Stimulated activated CD8-positive, alpha-beta memory T cell treated with anti-CD3 and anti-CD28 coated beads, Interleukin-7, amount 100 ng/mL, for 1 hour (primary cell): ENCODE measurements at places on chromosomes 3 and 15.

DNA sequence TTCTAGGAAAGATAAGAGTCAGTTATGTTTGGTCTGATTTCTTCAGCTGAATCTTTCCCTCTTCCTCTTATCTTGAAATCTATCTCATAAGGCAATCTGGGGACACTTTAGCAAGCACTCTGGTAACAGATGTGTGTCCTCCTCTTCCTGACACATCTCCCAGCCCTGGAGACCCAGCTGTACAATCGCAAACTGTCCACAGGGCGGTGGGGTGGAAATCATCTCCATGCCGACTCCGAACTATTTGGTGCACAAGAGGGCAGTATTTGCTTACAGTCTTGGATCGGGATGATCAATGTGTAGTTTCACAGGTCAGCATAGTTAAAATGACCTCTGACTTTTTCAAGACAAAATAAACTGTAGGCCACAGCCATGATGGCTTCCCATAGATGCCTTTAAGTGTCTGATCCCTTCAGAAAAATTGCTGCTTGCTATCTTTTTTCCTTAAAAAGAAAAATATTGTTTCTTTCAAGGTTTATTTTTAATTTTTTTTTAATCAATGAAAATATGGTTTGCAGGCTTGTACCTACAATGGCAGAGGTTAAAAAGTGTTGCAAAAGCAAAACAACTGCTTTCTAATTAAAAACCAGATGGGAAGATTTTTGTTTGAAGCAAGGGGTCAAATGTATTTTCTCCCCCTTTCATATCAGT, 17.7 kb downstream of the EEFSEC start:
- no peak for DNase-seq

- DNase-seq, result no peak
These were observed 593 bp downstream of the FAM219B start for GRCh38 chr15:74906067-74906449.

DNA sequence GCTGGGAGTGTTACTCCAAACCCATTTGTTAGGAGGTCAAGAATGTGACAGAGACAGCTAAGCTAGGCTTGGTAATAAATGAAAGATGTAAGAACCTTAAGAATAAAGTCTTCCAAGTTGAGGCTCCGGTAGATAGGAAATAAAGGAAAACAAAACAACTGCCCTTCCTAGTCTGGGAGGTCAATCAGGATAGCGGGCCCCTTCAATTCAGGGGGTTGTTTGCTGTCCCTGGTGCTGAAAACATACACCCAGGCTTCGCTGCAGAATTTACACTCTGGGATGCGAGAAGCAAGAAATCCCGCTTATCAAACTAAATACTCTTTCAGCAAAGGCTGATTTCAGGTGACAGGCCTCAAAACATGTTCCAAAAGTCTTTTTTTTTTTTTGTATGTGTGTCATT, 393.4 kb downstream of the NTRK3 start:
- no peak for DNase-seq

GRCh38 chr3:71309886-71310285, 273.6 kb downstream of the FOXP1 start:
- no peak for DNase-seq

DNA sequence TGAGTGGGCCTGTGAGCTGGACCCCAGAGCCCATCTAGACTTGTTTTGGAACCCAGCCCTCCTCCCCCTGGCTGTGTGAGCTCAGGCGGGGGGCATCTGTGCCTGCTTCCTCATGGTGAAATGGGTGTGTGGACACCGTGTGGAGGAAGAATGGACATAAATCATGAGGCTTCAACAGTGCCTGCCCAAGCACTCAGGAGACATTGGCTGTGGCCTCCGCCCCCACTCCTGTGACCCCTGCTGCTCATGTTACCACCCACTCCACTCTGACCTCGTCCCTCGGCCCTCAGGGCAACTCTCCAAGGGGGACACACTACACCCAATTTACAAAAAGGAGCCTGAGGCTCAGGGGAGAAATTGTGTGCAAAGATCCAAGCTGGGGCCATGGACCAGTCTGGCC, 16.6 kb downstream of the TPRA1 start:
- DNase-seq, result no peak

GRCh38 chr15:90933301-90933700, 952 bp upstream of the HDDC3 start:
- DNase-seq, result no peak

DNA sequence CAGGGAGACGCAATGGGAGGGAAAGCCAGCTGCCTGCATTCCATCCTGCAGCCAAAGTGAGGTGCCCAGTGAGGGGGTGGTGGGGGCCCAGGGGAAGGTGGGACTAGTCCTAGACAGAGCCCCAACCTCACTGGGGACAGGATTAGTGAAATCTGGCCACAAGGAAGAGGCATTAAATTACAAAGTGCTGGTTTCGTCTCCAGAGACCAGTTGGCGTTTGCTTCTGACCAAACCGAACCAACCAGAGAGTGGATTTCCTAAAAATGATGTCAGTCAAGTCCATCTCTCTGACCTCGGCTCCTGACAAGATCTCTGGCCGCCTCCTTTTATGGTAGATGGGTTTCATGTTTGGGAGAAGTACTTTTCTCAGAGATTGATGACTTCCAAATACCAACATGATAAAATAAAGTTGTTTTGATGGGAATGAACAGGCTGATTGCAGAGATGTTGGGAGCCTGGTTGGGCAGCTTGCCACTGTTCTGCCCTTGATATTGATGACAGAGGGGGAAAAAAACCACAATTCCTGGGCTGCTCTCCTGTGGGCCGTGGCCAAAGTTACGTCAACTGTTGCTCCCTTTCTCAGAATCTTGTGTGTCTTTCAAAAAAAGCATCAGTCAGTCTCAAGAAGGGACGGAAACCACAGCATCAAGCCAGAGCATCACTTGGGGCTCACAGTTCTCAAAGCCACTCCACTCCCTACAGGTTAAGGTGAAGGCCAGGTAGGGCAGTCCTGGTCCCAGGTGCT, 24.6 kb downstream of the ITGA11 start:
- no peak for DNase-seq

GRCh38 chr3:186226482-186226881, 117.6 kb upstream of the ETV5 start:
- DNase-seq, result no peak

DNA sequence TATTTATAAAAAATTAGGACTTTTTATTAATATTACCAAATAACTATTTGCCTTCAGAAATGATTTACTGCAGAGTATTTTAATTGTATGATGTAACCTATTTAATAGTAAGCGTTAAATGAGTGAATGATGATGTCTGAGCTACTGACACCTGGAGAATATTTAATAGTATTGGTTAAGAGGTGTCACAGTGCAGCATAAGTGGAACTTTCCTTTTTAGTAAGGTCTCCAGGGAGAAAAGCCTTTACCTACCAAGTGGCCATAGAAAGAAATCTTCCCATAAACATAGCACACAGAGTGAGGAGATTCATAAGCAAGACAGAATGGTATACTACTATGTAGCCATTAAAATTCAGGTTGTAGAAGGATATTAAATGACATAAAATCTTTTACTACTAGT, 441.7 kb downstream of the TBL1XR1 start:
- no peak for DNase-seq

GRCh38 chr3:25725810-25726209, 57.4 kb downstream of the NGLY1 start:
- no peak for DNase-seq

- no peak for DNase-seq
These were observed 80.0 kb downstream of the AAGAB start for GRCh38 chr15:67174446-67174845.

- DNase-seq, result no peak
These were observed 493.4 kb downstream of the OTOL1 start for GRCh38 chr3:161990036-161990435.

DNA sequence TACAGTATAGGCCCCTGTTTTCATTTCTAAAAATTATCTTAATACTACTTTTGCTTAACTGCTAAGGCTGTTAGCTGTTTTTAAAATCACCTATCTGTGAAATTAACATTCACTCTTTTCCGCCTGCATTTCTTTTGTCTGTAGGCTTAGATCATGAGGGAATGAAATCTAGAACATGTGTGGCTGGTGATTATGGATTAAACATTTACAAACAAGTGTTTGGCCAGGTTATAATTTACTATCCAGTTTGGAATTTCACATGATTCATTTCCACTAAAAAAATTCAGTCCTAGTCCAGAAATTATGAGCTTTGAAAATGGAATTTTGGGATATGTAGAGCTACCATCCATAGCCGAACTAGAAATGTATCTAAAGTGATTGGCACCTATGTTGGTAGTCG, 39.1 kb downstream of the GOLM2 start:
- DNase-seq, result no peak
